ENCODE measurements at places on chromosomes 11 and 22.

DNA sequence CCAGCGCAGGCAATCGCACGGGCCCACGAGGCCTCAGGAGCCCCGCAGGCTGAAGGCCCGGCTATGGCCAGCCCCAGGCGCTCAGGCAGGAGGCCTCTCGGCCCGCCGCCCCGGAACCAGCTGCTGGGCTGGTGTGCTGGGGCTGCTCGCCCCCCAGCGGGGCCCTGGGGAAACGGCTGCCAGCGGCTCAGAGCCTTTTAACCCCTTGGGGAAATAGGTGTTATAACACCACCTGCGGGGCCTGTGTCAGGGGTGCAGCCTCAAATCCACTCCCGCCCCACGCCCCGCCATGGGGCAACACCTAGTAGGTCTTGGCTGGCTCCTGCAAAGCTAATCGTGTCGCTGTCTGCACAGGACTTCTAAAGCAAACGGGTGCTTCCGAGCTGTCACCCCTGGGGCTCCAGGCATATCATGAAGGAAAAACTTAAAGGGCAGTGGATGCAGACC, 237.4 kb downstream of the TTC28 start:
- no peak for DNase-seq

GRCh38 chr11:104892723-104893511, 5.3 kb downstream of the CASP12 start:
- DNase-seq: no peak

DNA sequence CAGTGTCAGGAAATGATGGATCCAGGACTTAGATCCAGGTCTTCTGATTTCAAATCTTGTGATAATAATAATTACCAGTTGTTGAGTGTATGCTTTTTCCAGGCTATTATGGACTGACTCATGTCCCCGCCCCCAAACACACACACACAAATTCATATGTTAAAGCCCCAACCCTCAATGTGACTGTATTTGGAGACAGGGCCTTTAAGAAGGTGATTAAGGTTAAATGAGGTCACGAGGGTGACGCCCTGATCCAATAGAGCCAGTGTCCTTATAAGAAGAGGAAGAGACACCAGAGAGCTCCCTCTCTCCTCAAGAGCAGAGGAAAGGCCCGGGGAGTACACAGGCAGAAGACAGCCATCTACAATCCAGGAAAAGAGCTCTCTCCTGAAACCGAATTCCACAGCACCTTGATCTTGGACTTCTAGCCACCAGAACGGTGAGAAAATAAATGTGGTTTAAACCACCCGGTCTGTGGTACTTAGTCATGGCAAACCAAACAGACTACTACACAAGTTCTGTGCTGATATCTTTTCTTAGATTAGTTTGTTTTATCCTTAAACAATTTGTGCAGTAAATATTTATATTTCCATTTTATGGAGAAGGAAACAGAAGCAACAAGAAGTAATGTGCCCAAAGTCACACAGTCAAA, 8.2 kb downstream of the TMPRSS5 start:
- DNase-seq: no peak

DNA sequence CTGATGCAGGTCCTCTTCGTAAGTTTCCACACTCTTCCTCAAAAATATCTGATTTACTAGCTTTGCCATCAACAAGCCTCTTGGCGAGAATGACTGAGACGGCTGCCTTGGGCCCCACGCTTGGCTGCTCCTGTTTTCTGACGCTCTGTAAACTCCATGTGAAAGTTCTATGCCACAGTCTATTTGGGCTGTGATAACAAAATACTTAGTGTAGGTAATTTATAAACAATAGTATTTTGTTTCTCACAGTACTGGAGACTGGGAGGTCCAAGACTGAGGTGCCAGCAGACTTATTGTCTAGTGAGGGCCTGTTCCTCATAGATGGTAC, 123.2 kb upstream of the SORL1-AS1 start:
- DNase-seq: no peak

- no peak for DNase-seq
Observed at GRCh38 chr11:15471048-15471894, 356.5 kb downstream of the INSC start.

DNA sequence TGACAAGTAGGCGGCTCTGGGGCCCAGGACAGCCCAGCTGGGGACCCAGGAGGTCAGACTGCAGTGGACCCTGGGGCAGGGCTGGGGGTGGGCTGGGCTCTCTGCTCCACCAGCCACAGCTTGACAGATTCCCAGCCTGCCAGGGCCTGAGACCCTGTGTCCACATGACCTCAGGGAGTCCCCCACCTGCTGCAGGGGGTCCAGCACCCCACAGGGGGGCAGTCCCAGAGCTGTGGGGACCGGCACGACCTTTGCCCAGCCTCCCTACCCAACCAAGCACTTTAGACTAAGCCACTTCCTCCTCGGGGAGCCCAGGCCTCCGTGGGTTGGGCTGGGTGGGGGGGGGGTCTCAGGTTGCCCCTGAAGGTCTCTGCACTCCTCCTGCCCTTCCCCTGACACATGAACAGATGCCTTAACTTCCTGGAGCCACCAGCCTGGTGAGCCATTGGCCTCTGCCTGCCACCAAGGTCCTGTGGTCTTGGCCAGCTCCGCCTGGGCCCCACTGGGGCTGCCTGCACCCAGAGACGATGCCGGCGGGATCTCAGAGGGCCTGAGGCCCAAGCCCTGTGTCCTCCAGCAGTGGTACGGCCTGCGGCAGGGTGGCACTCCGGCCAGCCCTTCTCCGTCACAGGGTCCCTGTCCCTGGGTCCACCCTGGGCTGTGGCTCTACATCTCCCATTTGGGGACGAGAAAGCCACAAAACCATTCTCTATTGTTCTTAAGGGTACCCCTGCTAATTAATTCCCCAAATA, 3.4 kb downstream of the CCDC188 start:
- DNase-seq: no peak

DNA sequence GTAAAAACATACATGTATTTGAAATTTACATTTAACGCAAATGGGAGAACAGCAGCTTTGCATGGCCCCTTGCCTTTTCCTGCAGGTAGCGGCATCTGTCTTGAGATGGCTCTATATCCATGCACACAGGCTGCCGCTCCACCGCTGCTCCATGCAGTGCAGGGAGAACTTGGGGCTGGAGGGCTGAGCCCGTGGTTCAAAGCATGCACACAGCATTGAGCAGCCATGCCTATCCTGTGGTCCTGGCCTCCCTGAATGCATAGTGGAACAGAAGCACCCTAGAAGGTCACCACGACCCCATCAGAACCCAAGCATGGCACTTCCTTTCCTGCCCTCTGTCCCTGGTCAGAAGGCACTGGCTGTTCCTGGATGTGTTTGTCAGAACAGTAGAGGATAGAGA, 35.0 kb upstream of the TP53I11 start:
- no peak for DNase-seq

DNA sequence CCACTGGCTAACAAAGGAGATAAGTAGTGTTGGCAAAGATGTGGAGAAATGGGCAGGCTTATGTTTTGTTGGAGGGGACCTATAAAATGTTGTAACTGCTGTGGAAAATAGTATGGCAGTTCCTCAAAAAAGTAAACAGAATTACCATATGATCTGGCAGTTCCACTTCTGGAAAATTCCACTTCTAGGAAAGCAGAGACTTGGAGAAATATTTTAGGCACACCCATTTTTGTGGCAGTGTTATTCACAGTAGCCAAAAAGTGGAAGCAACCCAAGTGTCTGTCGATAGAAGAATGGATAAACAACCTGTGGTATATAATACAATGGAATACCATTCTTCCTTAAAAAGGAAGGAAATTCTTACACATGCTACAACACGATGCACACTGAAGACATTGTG, 57.0 kb upstream of the ADORA2A start:
- DNase-seq: no peak

DNA sequence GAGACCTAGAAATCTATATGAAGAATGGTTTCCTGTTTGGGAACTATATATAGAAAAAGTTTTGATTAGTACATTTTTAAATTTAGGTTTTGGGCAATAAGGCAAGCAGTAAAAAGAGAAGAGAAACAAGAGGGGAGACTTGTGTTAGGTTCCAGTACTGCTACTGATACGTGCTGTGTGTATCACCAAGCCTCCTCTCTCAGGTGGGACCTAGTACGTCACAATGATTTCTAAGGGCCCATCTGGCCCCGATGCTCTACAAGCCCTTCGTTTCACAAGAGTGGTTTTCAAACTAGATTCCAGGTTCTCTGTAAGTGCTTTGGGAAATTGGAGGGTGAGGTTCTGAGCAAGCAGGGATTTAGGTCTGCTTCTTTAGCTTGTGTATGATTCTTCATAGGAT, 39.2 kb downstream of the USP35 start:
- DNase-seq: no peak

DNA sequence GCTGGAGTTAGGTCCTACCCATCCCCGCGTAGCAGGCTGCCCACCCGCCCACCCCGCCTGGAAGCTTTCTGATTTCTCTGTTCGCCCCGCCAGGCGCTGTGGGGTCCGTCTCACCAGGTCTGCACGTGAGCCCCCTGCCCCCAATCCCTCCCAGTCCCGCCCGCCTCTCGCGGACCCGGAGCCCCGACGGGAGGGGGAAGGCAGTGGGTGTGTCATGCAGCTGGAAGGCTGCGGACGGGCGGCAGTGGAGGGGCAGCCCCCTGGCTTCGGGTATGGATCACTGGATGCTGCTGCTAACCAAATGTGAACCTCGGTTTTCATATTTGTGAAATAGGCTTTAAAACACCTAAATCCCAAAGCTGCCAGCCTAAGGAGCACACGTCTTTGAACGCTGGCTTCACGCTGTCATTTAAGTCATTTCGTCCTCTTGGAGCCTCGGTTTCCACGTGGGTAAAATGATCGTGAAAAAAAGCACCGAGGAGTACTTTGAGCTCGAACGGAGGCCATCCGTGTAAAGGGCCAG, 568 bp upstream of the BIK start:
- DNase-seq: no peak
